ENCODE measurements at places on chromosomes 5 and 9.
A peak's percentile ranks its signal among the peaks of the same experiment; 100 is the strongest.

GRCh38 chr9:104843644-104844240 is 79.8 kb downstream of the NIPSNAP3B start:
- DNase-seq: no peak

DNA sequence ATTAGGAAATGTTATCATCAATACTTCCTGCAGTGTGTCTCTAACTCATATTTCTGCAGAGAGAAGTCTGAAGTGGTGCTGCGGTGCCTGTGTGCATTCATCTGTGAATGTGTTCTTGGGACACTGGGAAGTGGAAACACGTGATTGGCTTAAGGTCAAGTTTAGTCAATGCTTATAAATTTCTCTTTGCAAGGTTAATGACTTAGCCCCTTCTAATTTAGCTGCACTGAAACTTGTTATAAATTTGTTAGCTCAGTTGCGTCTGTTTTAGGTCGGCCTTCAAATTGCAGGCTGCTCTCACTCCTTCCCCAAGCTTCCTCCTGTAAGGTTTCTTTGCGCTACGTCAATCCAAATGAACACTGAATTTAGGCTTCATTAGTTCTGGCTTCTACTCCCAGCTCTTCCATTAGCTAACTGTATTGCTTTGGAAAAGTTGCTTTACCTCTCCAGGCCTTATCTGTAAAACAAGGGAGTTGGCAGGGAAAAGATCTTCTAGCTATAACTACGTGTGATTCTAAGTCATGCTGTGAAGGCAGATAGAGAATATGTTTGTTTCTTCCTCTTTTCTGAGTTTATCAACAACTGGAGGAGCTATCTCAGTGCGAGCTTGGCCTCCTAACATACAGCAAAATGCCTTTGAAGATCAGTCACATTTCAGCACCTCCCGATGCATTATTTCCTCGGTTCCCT is 341.8 kb downstream of the NFIB start:
- DNase-seq: no peak

- no peak for DNase-seq
These were observed 36.3 kb downstream of the ERGIC1 start for GRCh38 chr5:172870291-172870714.

- no peak for DNase-seq
These were observed 7.4 kb upstream of the TMEM38B start for GRCh38 chr9:105686936-105687335.

DNA sequence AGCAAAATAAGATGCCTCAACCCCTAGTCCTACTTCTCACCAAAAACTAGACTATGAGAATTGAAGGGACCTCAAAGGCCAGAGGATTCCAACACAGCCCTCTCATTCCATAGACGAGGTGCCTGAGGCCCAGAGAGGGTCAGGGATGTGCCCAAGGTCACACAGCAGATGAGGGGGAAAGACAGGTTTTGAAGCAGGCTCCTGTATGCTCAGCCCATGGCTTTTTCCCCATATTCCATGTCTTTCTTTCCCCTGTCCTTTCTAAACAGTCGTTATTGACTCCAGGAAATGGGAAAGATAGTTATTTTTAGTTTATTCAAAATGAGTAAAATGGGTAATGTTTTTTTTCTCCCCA is 61.2 kb upstream of the COL15A1 start:
- DNase-seq: no peak

DNA sequence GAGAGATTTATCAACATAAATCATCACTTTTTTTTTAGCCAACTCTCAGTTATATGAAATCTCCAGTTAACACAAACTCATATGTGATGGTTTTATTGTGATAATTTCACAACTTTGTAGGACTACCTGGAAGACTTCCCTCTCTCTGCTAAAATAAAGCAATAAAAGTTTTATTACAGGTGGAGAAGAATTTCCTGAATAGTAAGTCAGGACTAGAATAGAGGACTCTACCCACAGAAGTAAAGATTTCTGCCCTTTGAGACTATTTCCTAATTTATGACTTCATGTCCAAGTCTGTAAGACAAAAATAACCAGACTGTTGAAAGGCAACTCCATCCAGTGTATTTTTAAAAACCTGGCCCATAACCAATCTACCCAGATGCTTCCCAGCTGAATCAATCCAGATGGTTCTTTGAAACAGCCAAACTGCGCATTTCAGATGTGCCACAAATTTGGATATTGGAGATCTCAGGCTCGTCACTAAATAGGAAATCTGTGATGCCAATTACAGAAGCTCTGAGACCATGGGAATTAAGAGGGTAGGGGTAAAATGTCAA is 234.0 kb upstream of the NMUR2 start:
- no peak for DNase-seq

DNA sequence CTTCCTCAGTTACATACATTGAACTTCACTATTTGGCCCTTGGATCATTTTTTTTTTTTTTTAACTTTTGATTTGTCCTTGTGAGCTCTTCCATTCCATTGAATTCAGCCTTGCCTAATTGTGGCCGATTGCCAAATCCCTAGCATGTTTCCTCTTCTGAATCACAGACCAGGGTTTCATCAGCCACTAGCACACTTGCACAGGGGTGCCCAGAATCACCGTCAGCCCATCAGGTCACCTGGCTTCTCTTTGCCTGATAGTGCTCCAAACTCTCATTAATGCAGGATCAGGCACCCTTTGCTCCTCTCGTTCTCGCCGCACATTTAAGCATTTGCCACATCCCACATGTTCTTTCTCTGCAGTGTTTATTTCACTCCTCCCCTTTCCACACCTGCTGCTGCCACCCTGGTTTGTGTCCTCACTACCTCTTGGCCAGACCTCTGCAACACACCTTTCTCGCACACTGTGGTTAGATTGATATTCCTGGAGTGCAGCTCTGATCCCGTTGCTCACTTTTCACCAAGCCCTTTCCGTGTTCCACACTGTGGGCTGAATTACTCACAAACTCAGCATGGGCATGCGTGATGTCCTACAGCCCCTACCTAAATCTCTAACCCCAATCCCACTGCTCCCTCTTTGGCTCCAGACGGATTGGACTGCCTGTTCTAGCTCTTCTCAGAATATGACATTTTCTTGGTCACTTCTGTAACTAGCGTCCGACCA is 9.8 kb downstream of the PIK3R1 start:
- no peak for DNase-seq

GRCh38 chr5:95941756-95942155 is 19.9 kb downstream of the ELL2 start:
- DNase-seq: no peak

- no peak for DNase-seq
These were observed 82.4 kb upstream of the TAS2R1 start for GRCh38 chr5:9712506-9712905.

- DNase-seq: no peak
These were observed 270.6 kb downstream of the MLLT3 start for GRCh38 chr9:20351715-20352114.

GRCh38 chr9:133638711-133639110 is 2.5 kb downstream of the DBH start:
- DNase-seq: no peak

- DNase-seq: no peak
These were observed 44.9 kb upstream of the GNPDA1 start for GRCh38 chr5:142057697-142058056.

DNA sequence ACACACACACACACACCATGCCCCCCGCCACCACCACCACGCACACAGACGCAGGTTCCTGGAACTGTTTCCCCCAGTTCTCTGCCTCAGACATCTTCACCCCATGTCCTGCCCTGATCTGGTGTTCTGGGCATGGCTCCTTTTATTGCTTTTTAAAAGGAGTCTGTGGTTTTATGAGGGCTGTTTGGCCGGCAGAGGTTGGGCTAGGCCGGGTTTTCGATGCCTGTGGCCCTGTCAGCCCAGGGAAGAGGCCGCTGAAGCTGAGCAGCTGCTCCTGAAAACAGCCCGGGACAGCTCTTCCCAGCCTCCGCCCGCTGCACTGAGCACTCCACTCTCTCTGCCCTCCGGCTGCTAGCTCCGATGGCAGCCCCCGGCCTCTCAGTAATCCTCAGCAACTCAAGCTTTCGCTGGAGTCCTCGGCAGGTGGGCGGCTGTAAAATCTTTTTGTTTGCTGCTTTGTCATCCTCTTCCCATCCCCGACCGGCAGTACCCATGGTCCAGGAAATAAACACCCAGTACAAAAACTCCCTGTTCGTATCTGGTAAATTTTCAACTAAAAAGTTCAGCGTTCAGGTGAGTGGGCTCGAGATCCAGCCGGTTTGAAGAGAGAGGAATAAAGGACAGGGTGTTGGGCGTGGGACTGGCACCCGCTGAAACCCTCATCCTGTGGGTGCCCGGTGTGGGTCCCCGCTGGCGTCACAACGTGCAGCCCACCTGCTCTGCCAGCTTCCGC is 103.0 kb upstream of the ERCC6L2 start:
- peak; percentile 68 for DNase-seq

DNA sequence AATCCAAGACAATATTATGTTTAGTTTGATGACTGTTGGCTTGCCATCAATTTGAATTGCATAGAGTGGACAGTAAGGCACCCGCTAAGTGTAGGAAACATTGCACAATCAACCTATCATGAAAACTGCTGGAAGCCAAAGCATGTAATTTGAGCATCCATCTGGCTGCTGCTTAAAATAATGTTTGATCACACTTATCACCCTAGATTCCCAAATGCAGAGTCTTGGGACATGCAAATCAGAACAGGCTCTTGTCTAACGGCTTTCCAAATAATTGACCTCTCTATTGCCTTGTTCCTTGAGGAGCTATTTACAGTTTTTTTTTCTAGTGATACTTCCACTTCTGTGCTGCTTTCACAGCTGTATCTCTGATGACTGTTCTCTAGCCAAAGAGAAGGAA is 342.1 kb downstream of the PRR16 start:
- no peak for DNase-seq

GRCh38 chr9:121201045-121201737 is 478 bp downstream of the RAB14 start:
- no peak for DNase-seq

DNA sequence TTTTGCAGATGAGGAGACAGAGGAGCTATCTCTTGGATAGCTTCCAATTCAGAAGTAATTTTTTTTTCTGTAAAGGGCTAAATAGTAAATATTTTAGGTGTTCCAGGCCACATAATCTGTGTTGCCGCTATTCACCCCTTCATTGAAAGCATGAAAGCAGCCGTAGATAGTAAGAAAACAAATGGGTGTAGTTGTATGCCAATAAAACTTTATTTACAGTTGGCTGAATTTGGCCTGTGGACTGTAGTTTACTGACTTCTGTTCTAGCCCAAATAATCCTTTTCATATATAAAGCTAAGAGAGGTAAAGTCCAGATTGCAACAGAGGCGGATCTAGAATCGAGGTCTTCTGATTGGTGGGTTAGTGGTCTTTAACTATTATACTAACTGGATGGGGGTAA is 128.9 kb downstream of the SLF1 start:
- no peak for DNase-seq

DNA sequence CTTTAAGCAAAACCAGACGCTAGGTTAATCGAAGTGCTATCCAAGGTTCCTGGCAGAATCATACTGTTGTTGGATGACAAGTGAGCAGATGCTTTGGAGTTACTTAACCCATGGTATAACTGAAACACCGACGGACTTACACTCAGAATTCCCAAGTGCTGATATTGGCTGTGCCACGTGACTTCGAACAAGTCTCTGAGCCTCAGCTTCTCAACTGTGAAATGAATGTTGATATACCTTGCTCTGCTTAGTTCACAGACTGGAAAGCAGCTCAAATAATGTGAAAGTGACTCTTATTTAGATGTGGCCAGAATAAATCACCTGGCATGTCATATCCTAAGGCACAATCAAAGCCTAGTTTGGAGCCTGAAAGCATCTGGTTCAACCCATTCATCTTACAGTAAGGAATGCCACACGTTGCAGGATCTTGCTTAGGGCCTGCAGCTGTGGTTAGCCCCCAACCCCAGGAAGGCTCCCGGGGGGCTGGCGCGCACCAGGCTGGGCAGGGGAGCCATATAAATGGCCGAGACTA is 759 bp downstream of the GEMIN5 start:
- no peak for DNase-seq

DNA sequence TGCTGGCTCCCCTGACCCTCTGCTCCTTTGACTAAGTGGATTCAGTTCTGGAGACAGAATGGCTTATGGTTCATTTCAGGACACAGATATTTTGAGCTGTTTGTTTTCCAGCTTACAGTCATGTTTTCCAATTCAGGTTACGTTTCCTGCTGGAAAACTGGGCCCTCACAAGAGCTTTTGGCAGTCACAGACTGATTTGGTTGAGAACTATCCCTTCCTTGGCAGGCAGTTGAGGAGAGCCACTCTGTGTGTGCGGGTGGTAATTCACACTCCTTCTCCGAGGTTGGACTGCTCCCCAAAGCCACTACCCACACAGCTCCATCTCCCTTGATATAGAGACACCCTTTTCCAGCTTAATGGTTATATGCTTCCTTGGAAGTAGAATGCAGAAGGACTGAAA is 534.5 kb downstream of the TMEM38B start:
- no peak for DNase-seq

DNA sequence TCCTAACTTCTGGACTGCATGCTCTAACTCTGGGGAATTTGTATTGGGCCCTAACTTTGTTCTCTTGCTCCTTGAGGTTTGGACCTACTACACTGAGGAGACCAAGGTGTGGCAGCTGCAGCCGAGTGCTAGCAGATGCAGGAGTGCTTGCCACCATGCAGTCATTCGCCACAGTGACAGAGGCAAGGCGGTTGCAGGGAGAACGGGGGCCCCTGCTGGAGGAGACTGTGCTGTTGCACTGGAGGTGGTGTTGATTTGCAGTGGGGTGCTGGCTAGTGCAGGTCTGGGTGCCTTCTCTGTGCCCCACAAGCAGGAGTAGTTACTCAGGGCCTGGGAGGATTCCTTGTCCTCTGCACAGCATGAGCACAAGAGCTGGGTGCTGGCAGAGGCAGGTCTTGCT is 22.4 kb upstream of the DIRAS2 start:
- peak; percentile 70 for DNase-seq

DNA sequence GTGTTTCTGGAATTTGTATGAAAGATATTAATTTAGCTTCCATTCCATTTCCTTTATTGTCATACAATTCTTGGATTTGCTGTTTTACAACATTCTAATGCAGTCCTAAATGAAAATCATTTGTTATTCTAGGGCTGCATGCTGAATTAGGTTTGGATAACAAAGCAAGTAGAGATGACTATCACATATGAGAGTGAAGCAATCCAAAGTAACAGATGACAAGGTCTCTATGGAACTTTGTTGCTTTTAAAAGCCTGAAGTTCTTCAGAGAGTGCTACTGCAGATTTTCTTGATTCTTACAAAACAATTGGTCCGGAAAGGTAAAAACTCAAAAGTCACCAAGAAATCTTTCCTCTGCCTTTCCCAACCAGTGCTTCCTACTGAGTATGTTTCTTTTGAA is 56.9 kb upstream of the VCAN start:
- DNase-seq: no peak

- DNase-seq: no peak
These were observed 119.9 kb downstream of the PAX5 start for GRCh38 chr9:36914212-36914577.

DNA sequence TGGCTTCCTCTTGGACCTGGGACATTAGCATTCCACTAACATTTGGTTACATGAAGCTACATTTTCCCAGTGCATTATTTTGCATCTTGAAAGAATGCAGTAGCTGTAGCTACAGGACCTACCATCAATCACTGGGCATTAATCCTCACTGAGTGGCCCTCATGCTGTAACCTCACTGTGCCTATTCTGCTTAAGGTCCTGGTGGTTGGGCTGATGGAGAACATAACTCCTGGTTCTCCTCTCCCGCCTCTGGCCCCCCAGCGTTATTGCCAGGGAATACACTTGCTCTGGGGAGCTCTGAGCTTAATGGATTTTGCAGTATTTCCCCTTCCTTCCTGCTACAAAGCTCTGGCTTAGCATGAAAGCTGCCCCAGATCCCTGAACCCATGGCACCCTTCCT is 111.5 kb upstream of the EQTN start:
- DNase-seq: no peak
